Suppressor macrophage (primary cell): ENCODE measurements at places on chromosomes 12 and 14.

GRCh38 chr14:103045371-103045869 lies 11.9 kb downstream of the CDC42BPB start:
- no peak for DNase-seq

DNA sequence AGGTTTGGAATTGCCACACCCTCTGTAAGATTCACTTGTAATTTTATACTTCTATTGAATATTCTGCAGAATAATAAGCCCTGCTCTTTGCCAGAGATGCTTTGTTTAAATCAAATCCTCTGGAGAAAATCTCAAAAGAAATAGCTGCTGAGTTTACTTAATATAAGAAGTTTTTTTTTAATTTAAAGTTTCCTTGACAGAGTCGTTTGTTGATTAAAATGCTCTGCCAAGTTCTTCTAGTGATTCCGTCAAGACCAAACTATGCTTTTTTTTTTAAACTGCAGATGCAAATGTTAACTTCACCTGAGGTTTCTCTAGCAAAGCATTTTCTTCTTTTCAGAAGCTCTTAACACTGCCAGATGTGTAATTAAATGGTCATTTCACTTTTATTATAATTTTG lies 13.4 kb upstream of the NAV3 start:
- no peak for DNase-seq

DNA sequence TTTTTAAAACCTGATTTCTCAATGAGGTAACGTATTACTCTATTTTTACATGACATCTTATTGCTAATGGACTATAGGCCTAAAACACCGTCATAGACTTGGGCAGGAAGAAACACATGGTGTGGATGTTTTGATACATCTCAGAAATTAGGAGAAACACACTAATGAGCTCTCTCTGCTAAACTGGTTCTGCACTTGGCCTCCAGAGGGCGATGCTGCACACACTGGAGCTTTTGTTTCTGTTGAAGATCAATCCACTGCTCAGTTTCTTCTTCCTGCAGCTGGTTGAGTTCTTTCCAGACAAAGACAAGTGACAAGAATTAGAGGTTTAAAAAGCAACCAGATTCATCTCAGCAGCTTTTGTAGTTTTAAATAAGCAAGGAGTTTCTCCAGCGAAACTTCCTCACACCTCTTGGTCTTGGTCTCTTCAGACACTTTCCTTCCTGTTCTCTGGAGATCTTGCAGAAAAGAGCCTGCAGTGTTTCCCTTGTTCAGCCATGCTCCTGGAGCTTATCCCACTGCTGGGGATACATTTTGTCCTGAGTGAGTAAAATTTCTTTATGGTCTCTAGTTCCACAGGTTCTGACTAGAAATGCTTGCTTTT lies 178.5 kb upstream of the OR4E1 start:
- peak; percentile 59 for DNase-seq

DNA sequence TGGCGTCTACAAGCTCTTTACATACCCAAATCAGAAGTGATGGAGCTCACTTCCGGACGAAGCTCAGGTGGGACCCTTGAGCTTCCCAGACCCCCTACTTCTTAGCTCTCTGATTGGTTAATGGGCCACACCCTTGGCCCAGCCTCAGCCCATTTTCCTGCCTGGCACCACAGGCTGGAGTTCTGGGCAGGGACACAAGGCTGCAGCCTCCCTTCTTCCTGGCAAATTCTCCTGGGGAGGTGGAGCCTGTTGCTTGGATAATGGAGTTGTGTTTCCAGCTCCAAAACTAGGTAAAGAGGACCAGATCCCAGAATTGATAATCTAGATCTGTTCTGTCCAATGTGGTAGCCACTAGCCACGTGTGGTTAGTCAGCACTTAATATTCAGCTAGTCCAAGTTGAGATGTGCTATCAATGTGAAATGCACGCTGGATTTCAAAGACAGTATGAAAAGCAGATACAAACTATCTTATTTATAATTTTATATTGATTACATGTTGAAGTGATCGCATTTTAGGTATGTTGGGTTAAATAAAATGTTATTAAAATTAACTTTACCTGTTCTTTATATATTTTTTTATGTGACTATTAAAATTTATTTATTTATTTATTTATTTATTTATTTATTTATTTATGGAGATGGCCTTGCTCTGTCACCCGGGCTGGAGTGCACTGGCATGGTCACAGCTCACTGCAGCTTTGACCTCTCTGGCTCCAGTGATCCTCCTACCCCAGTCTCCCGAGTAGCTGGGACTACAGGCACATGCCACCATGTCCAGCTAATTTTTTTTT lies 12.6 kb upstream of the FAIM2 start:
- no peak for DNase-seq

- DNase-seq = no peak
These were observed 55.8 kb downstream of the NUMB start for GRCh38 chr14:73402579-73402978.

DNA sequence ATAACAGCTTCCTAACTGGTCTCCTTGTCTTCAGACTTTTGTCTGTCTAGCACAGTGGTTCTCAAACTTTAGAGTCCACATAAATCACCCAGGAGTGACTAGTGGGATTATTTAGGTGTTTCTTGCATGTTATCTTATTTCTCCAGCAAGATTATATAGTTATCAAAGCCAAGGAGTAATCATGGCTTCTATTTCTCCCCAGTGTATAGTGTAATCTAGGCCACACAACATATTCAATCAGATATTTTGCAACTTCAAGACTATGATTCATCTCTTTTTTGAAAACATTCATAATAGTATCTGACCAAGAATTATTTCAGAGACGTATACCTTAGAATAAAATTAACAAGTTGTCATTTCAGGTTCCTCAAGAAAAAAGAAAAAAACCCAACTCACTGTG lies 131.9 kb downstream of the CEP83 start:
- DNase-seq = no peak

- DNase-seq = no peak
These were observed 49.4 kb downstream of the SLC15A5 start for GRCh38 chr12:16228067-16228466.

- no peak for DNase-seq
These were observed 55.7 kb downstream of the WDR20 start for GRCh38 chr14:102195446-102195845.

- no peak for DNase-seq
These were observed 45.5 kb downstream of the YEATS4 start for GRCh38 chr12:69404851-69405565.

DNA sequence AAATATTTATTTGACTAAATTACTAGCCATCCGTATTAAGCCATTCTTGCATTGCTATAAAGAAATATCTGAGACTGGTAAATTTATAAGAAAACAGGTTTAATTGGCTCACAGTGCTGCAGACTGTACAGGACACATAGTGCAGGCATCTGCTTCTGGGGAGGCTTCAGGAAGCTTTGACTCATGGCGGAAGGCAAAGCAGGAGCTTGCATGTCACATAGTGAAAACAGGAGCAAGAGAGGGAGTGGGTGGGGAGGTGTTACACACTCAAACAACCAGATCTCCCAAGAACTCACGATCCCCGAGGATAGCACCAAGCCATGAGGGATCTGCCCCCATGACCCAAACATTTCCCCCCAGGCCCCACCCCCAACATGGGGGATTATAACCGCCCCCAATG lies 26.7 kb upstream of the RAB21 start:
- no peak for DNase-seq

GRCh38 chr12:28893365-28893764 lies 255.7 kb upstream of the FAR2 start:
- no peak for DNase-seq

DNA sequence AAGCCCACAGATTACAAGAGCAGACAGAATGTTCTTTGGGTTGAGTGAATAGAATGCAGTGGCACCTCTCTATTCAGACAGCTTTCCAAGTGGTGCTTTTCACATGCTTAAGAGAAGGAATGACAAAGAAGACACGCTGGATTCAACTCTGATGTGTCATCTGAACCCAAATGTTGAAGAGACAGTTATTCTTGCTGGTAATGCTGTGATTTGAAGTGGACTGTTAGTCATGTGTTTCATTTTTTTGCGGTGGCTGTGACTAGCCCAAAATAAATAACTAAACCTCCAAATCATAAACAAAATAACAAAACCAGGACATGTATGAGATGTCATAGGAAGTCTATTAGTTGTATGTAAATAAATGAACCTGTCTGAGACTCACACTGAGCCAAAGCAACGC lies 391.8 kb upstream of the PRICKLE1 start:
- no peak for DNase-seq

- DNase-seq = peak; percentile 33
These were observed 43.7 kb downstream of the HSPB8 start for GRCh38 chr12:119222222-119222951.

- DNase-seq = peak; percentile 79
These were observed 23.8 kb downstream of the NEUROD4 start for GRCh38 chr12:55043542-55043941.

GRCh38 chr12:117468016-117468415 lies 106.6 kb upstream of the NOS1 start:
- no peak for DNase-seq

- peak; percentile 54 for DNase-seq
These were observed 308.0 kb downstream of the ITPR2 start for GRCh38 chr12:26524862-26525465.

DNA sequence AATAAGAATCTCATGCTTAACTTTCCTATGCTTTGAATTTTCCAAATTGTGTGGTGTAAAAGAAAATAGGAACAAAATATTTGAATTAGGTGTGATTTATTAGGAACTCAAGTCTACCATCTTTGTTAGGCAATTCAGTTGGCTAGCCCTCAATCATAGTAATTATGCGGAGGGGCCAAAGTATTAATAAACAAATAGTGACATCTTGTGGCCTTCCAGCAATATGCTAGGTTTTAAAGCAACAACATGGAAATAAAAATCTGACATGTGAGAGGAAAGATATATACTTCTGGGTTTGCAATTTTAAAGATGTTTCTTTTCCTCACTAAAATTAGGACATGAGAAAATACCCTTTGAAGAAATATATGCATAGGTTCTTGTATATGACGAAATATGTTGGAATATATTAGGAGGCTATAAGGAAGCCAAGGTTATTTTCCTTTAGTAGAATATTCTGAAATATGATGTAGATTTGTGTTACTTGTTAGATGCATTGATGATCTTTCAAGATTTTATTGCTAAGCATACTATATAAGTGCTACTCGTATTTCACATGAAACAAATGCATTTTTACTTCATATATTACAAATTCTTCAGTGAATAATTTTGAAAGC lies 200.4 kb downstream of the PTPRO start:
- DNase-seq = peak; percentile 72

GRCh38 chr12:111168009-111168900 lies 200.6 kb downstream of the PHETA1 start:
- no peak for DNase-seq

DNA sequence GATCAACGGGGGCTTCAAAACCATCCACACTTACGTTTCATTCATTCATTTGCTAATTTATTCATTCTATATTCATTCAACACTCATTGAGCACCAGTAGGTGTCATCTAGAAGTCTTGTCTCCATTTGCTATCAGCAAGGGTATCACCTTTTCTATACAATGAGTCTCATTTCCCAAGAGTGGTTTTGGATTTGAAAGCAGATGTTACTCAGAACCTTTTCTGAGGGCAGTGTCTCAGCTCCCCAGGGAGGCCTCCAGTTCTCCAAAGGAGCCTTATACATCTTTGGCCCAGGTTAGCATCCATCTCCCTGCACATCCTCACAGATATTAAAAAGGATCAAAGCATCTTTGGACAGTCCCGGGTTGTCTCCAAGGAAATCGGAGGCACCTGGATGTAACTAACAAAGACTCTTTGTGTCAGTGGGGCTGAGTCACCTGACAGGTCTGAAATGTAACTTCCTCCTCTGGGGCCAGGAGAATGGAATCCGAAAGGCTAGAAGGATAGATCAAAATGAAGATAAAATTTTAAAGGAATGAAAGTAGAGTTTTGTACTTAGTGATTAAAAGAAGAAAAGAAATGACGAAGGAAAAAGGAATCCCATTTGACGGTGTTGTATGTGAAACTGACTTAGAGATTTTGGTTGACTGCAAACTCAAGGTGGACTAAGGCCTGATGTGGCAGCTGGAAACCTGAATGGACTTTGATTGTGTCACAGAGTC lies 103.0 kb downstream of the VCPKMT start:
- DNase-seq = no peak

- no peak for DNase-seq
These were observed 144.2 kb downstream of the PAWR start for GRCh38 chr12:79546466-79547043.

- DNase-seq = peak; percentile 73
These were observed 1.2 kb downstream of the CRY1 start for GRCh38 chr12:107091989-107092641.

DNA sequence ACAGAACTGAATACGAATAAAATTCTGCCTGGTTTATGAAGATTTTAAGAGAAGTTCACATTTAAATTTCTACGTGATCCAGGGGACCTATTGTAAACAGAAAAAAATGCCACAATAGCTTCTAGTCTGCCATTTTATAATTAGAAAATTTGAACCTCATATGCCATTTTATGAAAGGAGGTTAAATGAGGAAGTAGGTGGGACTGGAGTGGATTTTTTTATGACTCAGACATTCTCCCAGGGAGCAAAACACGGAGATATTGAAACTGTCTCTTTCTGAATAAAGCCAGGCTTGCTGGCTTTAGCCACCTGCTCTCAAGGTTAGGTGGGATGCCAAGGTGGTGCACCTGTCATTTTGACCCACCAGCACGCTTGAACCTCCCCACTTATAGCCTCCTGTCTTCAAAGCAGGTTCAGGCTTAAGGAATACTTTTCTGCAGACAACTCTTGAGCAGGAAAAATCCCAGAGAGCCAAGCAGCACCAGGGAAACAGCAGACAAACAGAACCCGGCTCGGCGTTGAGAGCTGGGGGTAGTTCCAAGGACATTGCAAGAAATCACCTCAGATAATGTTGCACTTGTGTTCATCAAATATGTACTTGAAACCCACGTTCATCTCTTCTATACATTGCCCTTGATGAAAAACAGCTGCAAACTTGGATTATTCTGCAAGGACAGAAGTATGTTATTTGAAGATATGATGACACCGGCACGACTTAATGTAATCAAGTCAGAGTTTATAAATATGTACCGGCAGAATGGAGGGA lies 203.7 kb downstream of the PPM1H start:
- peak; percentile 80 for DNase-seq

DNA sequence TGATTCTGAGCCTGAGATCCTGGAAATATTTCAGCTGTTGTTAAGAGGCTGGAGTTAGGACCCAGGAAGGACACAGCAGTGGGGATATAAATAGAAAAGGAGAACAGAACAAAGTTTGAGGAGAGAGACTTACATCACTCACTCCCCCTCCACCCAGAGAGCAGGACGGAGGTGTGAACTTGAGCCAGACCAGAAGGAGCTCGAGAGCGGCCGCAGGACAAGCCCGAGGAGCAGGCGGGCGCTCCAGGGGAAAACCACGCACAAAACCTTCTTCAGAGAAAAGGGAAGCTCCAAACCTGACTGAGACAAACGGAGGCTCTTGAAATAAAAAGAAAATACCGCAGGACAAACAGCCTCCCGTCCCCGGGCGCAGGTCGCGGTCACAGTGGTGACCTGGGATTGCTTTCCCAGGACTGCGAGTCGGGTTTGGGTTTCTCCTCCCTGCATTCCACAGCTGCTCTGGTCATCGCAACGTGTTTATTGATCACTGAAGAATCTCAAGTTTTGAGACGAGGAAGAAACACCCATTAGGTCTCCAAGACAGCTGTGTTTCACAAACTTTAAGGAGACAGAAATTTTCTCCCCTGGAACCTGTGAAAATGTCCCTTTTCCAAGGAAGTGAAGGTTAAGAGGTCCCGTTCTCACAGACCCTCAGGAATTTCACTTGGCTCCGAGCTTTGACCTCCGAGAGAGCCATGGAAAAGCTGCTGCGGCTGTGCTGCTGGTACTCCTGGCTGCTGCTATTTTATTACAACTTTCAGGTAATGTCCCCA lies at the start of gene ADGRD1:
ADGRD1 (plus strand) TSS at position 137 of the 773 bp plus-strand sequence; CDS start at position 696, 559 bp downstream.
- peak; percentile 84 for DNase-seq
